ENCODE measurements at places on chromosomes 2 and 18.

- no peak for DNase-seq
These were observed 266.3 kb downstream of the SATB2 start for GRCh38 chr2:199191461-199191860.

GRCh38 chr2:215749092-215749957 lies 264.0 kb downstream of the MREG start:
- no peak for DNase-seq

DNA sequence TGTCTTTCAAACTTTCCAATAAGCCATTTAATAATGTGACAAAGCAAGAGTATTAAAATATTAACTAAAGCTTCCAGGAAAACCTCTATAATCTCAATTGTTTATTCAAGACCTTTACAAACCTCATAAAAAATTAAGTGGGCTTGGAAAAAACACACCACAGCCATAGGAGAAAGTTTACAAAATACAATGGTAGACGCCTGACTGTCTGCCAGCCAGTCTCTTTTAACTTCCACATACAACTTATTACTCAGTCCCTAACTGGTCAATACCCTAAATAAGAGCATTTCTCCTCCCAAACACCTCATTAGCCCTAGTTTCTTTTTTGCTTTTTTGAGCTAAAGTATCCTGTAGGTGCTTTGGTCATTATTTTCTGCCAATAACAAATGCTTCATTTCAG lies 247.4 kb upstream of the CYP26B1 start:
- DNase-seq, result no peak

DNA sequence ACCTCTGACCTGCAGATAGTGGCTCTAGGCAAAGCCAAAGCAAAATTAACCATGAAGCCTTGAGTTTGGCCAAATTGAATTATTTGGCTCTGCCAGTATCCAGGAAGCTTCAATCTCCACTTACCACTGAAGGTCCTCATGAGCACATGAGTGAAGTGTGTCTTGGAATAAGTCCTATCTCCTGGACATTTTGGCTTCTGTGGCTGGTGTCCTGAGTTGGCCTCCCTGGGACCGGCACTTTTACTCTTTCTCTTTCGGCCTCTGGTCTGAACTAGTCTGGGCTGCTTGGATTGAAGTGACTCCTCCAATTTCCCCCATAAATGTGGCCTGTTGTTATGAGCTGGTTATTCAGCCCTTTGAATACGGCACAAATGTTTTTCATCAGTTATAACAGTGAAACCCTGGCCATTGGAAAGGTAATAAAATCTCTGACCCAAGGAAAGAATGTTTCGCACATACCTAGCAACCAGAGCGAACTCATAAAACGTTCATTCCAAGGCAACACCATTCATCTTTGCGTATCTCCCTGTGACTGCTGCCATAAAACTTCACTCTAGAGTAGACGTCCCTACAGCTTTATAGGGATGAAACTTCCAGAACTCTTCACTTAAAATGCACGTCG lies 216.4 kb downstream of the LPIN1 start:
- no peak for DNase-seq

GRCh38 chr2:238561230-238561629 lies 134.5 kb downstream of the ASB1 start:
- DNase-seq, result no peak

- no peak for DNase-seq
These were observed 21.0 kb upstream of the C2orf80 start for GRCh38 chr2:208210688-208211451.

Measured in stimulated activated CD4-positive, alpha-beta T cell treated with anti-CD3 and anti-CD28 coated beads, Interleukin-4, amount 100 ng/mL, for 1 hour (primary cell).